Non-pigmented ciliary epithelial cell (primary cell): ENCODE measurements at places on chromosomes 6 and 20.

GRCh38 chr6:106692112-106692818 is 62.9 kb downstream of the QRSL1 start:
- DNase-seq, result peak; percentile 14

DNA sequence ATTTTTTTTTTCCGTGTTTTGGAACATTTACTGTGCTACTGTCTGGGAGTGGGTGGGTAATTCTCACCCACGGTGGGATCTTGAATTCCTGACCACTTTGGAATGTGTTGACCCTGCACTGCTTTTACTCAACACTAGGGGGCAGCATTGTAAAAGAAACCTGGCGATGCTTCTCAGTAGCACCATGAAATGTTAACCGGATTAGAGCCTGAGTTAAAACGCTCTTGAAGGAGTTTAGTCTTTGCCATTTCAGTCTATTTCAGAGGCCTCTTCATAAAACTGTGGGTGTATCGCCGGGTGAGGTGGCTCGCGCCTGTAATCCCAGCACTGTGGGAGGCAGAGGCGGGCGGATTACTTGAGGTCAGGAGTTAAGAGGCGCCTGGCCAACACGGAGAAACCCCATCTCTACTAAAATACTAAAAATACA is 114.4 kb upstream of the PRND start:
- peak; percentile 38 for DNase-seq

DNA sequence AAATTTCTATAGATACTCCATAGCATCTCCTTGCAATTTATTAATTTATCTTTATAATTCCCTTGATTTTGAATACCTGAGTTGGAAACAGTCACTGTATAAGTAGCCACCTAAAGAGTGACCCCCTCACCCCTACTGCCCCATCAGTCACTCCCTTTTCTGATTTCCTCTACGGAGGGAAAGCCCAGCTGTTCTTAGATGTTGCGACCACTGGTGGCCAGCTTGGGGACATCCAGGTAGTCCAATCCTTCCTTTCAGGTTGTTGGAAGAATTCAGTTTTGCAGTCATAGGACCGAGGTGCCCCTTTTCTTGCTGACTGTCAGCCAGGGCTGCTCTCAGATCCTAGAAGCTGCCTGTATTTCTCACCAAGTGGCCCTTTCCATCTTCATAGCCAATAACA is 87.8 kb downstream of the BMP6 start:
- DNase-seq, result no peak

- no peak for DNase-seq
Measured at GRCh38 chr6:129195643-129196042, 312.7 kb downstream of the LAMA2 start.

DNA sequence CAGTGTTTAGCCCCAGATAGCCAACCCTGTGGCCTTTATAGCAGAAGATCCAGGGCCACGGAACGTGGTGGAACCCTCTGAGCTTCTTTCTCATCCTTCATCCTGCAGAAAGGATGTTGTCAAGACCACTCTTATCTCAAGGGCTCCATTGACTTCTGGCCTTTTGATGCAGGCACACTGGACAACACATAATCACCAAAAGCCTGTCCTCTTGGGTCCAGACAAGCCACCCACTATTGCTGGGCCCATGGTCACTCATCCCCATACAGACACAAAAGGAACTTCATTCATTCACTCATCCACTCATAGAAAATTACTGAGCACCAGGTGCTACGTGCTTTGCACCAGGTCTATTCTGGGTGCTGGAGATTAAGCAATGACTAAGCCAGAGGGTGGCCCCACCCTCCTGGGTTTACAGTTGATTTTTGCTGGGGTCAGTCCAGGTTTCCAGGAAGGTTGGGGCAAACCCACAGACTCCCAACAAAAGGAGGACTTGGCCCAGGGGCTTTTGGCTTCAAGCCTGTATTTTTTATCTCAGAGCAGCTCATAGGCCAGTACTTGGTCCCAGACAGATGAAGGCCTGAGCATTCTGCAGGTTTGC is 2.4 kb downstream of the CST8 start:
- no peak for DNase-seq

GRCh38 chr6:8628063-8628462 is 192.7 kb upstream of the SLC35B3 start:
- no peak for DNase-seq

DNA sequence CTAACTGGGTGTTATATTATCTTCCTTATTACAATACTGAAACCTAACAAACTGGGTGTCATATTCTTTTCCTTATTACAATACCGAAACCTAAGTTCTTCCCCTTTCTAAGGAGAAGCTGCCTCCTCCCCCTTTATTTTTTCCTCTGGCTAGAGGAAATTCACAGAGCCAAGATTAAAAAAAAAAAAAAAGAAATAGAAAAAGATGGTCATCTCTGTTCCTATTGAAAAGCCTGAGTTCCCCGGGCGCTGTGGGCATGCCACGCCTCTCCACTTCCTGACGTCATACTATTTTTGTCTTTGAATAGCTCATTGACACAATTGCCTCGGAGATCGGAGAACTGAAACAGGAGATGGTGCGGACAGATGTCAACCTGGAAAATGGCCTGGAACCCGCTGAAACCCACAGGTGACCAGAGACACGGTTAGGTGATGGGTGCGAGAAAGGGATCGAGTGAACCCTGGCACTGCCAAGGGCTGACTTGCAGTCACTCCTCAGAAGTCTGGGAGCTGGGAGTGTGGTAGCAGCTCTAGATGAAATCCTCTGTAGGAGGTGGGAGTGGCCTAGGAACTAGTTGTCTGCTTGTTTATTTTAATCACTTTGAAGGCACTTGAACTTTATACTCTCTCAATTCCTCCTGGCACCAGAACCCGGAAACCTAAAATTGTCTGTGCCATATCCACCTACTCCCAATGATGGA is 82.2 kb upstream of the NAA20 start:
- DNase-seq, result no peak
